Articular chondrocyte of knee joint (primary cell): ENCODE measurements at places on chromosomes 5 and 9. TPM values are rescaled to one million over a fixed set of nuclear protein-coding genes. Genes with fewer than 3 reads are reported as not detected.

KCNN2 gene
- not detected in 2 replicates for total RNA-seq

GLRA1 gene
- total RNA-seq, result not detected in 2 replicates

RIC1 gene
- 42.1 and 43.1 TPM in 2 replicates for total RNA-seq

SMIM33 gene
- not detected in 2 replicates for total RNA-seq

EIF4E1B gene
- not detected in 2 replicates for total RNA-seq

TAF1L gene
- under 0.01 TPM in 2 replicates for total RNA-seq

NUTM2G gene
- not detected in 2 replicates for total RNA-seq

PDE6A gene
- total RNA-seq, result not detected in 2 replicates
